ENCODE measurements at places on chromosomes 4 and X. TPM values are rescaled to one million over a fixed set of nuclear protein-coding genes. Genes with fewer than 3 reads are reported as not detected.

The IQCM gene
- total RNA-seq, result not detected

The FGA gene
- total RNA-seq, result not detected

The KLHL34 gene
- not detected for total RNA-seq

The PNMA3 gene
- total RNA-seq, result 0.89 TPM

The SMR3B gene
- total RNA-seq, result not detected

The AADAT gene
- total RNA-seq, result 5.4 TPM

The CFAP47 gene
- total RNA-seq, result not detected

The S100G gene
- not detected for total RNA-seq

The F8A2 gene
- not detected for total RNA-seq

The SYTL5 gene
- 0.89 TPM for total RNA-seq

The TEX11 gene
- 1.5 TPM for total RNA-seq

The GPR82 gene
- total RNA-seq, result not detected

The LRCH2 gene
- 19.7 TPM for total RNA-seq

The HS6ST2 gene
- total RNA-seq, result 0.42 TPM

The NCBP2L gene
- not detected for total RNA-seq

The FGFRL1 gene
- total RNA-seq, result 41.7 TPM

The FAM149A gene
- total RNA-seq, result 0.89 TPM

The CFI gene
- 1.2 TPM for total RNA-seq

The GPR34 gene
- total RNA-seq, result under 0.01 TPM

The GPRIN3 gene
- 0.30 TPM for total RNA-seq

The MEPE gene
- total RNA-seq, result not detected

The WDR17 gene
- 2.7 TPM for total RNA-seq

The NHS gene
- 1.4 TPM for total RNA-seq

The TEX13B gene
- total RNA-seq, result not detected

The SNCA gene
- total RNA-seq, result 27.9 TPM

The PABPC1L2B gene
- not detected for total RNA-seq

The SMAD1 gene
- 12.1 TPM for total RNA-seq

The C4orf36 gene
- not detected for total RNA-seq

The FAM236B gene
- not detected for total RNA-seq

The IL13RA2 gene
- total RNA-seq, result 63.2 TPM

The CLTRN gene
- 0.42 TPM for total RNA-seq

The DNAJB14 gene
- 45.3 TPM for total RNA-seq

The PNMA5 gene
- total RNA-seq, result not detected

The ELMOD2 gene
- 60.0 TPM for total RNA-seq

The PLK4 gene
- total RNA-seq, result 11.0 TPM

All from smooth muscle cell of the umbilical artery (primary cell).